ENCODE measurements at places on chromosomes 1 and 21.

- no peak for DNase-seq
Observed at GRCh38 chr1:89602871-89603404, 30.0 kb upstream of the LRRC8C start.

DNA sequence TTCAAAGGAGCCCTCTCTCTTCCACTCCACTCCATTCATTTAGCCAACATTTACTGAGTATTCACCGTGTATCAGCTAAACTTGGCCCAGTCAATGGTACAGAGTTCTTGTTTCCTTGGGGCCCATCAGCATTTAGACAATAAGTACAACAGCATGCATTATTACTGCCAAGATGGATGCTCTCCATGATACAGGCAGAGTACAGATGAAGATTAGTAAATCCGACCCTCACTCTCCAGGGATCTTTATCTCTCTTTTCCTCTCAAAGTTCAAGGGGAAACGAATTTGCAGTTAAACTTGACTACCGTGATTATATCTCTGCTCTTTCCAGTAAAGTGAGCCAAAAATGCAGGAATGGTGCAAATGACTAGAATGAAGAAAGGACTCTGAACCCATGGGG is 184.6 kb upstream of the DUSP10 start:
- no peak for DNase-seq

GRCh38 chr1:4772294-4773010 is 118.0 kb downstream of the AJAP1 start:
- DNase-seq: no peak

DNA sequence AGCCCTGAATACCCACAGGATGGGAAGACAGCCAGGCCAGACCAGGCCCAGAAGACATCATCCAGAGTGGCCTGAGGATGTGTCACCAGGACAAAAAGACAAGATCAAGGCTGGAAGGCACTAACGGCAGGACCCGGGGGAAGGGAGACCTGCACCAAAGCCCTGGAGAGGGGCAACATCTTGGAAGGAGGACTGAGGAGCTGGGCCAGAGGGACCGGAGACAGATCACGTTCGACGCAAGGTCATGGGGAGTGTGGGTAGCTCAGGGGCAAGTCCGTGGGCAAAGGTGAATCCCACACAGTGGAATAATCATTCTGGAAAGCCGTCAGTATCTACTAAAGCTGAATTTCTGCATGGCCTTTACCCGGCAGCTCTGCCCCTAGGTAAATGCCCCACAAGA is 478.6 kb downstream of the MATN1 start:
- DNase-seq: no peak

GRCh38 chr1:16338961-16339360 is 13.3 kb downstream of the FBXO42 start:
- no peak for DNase-seq

DNA sequence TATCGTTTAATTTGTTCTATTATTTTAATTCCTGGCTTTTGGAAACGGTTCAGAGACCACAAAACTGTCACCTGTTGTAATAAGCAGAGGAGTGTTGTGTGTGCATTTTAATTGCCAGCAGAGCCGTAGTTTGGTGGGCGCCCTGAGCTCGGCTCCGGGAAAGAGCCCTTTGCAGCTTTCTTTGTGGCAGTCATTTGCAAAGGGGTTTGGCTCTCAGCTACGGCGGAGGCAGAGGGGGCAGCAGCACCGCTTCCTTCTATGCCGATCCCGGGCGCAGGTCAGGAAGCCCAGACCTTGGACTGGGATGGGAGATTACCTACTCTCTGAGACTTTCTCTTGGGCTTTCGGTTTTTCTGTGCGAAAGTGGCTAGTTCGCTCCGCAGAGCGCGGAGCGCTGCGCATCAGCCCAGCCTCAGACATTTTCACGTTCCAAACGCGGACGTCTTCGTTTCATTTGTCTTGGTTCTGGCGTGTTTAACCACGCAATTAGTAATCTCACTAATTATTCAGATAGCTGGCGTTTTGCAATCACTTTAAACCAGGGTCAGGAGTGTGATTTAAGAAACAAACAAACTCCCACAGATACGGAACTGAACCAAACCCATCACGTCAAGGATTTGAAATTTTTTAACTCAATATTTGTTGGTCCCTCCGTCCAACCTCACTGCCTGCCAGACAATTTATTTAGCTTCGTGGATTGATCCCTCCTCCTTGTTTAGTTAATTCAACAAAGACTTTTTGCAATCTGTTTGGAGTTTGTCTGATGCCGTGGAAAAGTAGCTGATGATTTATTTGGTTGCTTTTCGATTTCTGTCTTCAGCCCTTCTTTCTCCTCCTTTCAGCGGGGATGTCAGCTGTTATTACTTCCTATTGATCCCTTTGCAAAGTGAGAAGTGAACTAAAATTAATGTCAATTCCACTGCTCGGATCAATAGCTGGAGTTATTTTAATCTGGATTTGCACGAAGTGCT is 3.9 kb downstream of the RNF220 start:
- no peak for DNase-seq
